Effector memory CD4-positive, alpha-beta T cell (primary cell): ENCODE measurements at places on chromosomes 12 and 14.
A peak's percentile ranks its signal among the peaks of the same experiment; 100 is the strongest.

DNA sequence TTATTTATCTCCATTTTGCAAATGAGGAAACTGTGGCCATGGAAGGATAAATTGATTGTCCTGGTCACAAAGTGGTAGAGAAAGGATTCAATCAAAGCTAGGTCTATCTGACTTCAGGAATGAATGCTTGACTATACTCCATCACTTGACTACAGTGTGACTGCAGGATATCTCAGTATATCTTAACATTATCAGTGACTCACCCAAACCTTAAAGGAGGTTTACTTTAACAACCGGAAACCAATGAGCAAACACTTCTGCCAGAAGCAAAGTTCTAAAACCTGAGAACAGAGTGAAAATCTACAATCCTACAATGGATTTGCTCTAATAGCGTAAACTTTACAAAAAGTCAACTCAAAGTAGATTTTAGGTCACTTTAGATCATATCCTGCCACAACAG lies 277.0 kb downstream of the CEP128 start:
- no peaks in the 10 kb centered on the region for H3K36me3 ChIP-seq
- H3K27ac ChIP-seq, result no peak overlapping the region
- no peak for DNase-seq
- no peaks in the 10 kb centered on the region for H3K27me3 ChIP-seq

- no peak for DNase-seq
- H3K4me1 ChIP-seq, result no peaks in the 10 kb centered on the region
- peaks cover 9% of the 10 kb centered on the region for H3K36me3 ChIP-seq
- H3K27ac ChIP-seq, result no peak overlapping the region
- H3K4me3 ChIP-seq, result no peak overlapping the region
These were observed 7.7 kb downstream of the CBX5 start for GRCh38 chr12:54272214-54272613.

DNA sequence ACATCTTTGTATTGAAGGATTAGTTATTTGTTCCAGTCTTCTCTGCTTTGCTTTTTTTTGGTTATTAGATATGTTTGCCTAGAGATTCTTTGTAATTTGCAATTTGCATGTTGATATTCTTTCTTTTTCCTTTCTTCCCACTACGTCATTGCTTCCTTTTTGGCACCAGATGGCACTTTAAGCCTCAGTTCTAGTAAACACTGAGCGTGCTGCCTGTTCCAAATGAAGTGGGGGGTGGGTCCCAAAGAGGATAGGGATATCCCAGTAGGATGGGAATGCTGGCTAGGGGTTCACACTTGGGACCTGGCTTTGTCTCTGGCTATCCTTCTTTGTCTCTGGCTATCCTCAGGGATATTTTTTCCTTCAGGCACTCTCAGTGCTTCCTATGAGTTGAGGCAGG lies 17.0 kb downstream of the EAPP start:
- no peaks in the 10 kb centered on the region for H3K4me1 ChIP-seq
- H3K27ac ChIP-seq, result no peak overlapping the region
- no peaks in the 10 kb centered on the region for H3K27me3 ChIP-seq
- H3K4me3 ChIP-seq, result no peak overlapping the region
- peaks cover 76% of the 10 kb centered on the region for H3K36me3 ChIP-seq

- no peak overlapping the region for H3K4me3 ChIP-seq
- no peak for DNase-seq
These were observed 82.1 kb downstream of the APAF1 start for GRCh38 chr12:98727196-98727595.

DNA sequence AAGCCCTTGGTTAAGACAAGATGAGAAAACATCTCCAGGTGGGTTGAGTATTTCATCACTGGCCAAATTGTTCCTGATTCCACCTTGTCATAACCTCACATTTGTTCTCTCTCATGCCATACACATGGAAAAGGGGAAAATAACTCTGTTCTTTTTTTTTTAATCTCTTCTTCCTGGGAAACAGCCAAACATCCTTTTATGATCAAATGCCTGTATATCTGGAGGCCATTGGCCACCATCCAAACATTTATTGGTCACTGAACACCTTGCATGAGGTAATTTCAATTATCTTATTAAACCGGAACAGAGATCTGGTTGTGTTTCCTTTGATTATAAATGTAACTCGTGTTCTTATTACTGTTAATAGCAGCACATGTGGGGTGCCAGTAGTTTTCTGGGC lies 469.6 kb downstream of the NPAS3 start:
- no peaks in the 10 kb centered on the region for H3K27me3 ChIP-seq
- H3K36me3 ChIP-seq, result no peaks in the 10 kb centered on the region
- no peak for DNase-seq
- H3K4me1 ChIP-seq, result no peaks in the 10 kb centered on the region
- no peak overlapping the region for H3K27ac ChIP-seq

- H3K4me1 ChIP-seq, result peaks cover 19% of the 10 kb centered on the region
- H3K4me3 ChIP-seq, result no peak overlapping the region
- no peak for DNase-seq
- H3K27ac ChIP-seq, result no peak overlapping the region
- no peaks in the 10 kb centered on the region for H3K27me3 ChIP-seq
These were observed 2.3 kb downstream of the PYM1 start for GRCh38 chr12:55925371-55925770.

DNA sequence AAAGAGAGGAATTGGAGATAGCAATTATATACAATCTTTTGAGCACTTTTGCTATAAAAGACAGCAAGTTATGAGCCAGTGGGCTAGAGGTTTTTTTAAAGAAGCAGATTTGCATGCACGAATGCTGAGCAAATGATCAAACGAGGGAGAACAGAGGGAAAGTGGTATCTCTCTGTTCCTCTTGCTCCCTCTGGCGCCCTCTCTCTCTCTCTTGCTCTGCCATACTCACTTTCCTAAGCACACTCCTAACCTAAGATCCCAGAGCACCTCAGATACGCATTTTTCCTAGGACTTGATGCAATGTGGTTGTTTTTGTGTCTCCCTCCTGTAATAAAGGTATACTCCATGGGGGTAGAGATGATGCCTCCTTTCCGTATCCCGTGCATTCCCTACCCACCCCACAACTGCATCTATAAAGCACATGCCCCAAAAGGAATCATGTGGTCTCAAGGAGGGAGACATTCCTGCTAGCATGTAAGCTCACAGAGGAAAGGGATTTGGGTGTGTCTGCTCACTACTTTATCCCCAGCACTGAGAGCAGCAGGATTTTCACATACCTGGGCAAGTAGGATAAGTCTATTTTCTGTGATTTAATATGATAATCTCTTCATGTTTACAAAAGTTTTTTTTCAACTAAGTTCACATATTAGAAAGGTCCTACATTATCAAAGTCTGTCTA lies 270.2 kb downstream of the SSPN start:
- H3K36me3 ChIP-seq, result no peaks in the 10 kb centered on the region
- H3K4me3 ChIP-seq, result no peak overlapping the region
- no peaks in the 10 kb centered on the region for H3K27me3 ChIP-seq
- no peak overlapping the region for H3K27ac ChIP-seq

- H3K4me1 ChIP-seq, result peaks cover 30% of the 10 kb centered on the region
- peak overlapping the region; percentile 4 for H3K4me3 ChIP-seq
- no peak for DNase-seq
- no peaks in the 10 kb centered on the region for H3K27me3 ChIP-seq
- peaks cover 8% of the 10 kb centered on the region for H3K36me3 ChIP-seq
- no peak overlapping the region for H3K27ac ChIP-seq
These were observed 141.7 kb upstream of the AMIGO2 start for GRCh38 chr12:47221256-47222023.

DNA sequence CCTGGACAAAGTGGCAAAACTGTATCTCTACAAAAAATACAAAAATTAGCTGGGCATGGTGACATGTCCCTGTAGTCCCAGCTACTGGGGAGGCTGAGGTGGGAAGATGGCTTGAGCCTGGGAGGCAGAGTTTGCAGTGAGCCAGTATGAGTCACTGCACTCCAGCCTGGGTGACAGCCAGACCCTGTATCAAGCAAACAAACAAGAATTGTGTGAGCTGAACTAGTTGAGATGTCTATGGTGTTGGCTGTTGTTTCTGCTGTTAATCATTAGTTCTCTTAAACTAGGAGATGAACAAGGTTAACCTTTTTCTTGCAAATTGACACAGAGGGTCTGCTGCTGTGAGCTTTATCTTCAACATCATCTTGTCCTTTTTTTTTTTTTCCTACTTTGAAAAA lies 23.6 kb downstream of the RASSF3 start:
- H3K36me3 ChIP-seq, result peaks cover 12% of the 10 kb centered on the region
- no peak overlapping the region for H3K4me3 ChIP-seq
- peak; percentile 13 for DNase-seq
- H3K4me1 ChIP-seq, result peaks cover 47% of the 10 kb centered on the region
- no peak overlapping the region for H3K27ac ChIP-seq
- H3K27me3 ChIP-seq, result no peaks in the 10 kb centered on the region

GRCh38 chr14:45699471-45699870 lies 446.5 kb upstream of the MIS18BP1 start:
- no peak overlapping the region for H3K27ac ChIP-seq
- no peaks in the 10 kb centered on the region for H3K36me3 ChIP-seq
- no peak for DNase-seq
- H3K4me1 ChIP-seq, result no peaks in the 10 kb centered on the region

DNA sequence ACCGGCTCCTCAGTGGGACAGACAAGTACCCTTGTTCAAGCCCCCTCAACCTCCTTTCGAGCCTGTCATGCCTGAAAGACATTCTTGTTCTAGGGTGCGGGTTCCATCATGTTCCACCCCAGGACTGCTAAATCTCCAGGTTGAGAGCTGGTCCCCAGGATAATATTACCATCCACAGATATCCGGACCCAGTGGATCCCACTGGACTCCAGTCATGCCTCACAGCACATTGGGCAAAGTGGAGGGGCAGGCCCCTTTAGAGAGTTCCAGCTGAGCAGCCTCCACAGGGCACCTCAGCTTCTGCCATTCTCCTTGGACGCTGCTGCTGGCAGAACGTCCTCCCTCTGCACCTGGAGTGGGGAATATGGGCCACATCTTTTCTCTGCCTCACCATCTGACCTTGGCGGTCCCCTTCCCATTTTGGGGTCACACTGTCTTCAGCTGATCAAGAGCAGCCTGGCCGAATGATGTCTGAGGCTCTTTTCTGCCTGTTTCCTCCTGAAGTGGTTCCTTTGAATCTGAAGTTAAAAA lies 137.4 kb downstream of the BCL11B start:
- H3K27me3 ChIP-seq, result no peaks in the 10 kb centered on the region
- H3K36me3 ChIP-seq, result no peaks in the 10 kb centered on the region
- peaks cover 2% of the 10 kb centered on the region for H3K4me1 ChIP-seq
- no peak overlapping the region for H3K27ac ChIP-seq

GRCh38 chr12:46777587-46777986 lies 48.2 kb downstream of the SLC38A4 start:
- no peak for DNase-seq
- no peaks in the 10 kb centered on the region for H3K27me3 ChIP-seq
- no peaks in the 10 kb centered on the region for H3K36me3 ChIP-seq
- H3K4me1 ChIP-seq, result no peaks in the 10 kb centered on the region

DNA sequence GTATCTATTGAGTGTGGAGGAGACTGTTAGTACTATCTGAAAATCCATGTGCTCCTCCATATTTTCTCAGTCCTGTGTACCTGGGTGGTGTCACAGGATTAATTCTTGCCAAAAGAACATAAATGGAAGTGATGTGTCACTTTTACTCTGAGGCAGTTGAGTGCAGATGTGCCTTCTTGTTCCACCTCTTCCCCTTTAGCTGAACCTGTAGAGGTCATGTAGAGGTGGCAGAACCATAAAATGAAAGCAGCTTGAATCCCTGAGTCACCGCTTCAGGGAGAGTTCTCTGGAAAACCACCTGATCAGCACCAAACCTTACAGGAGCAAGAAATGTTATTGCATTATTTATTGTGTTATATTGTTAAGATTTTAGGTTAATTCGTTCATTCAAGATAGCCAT lies 14.7 kb upstream of the SLC25A3 start:
- no peak overlapping the region for H3K4me3 ChIP-seq
- H3K27me3 ChIP-seq, result no peaks in the 10 kb centered on the region
- H3K4me1 ChIP-seq, result no peaks in the 10 kb centered on the region
- H3K36me3 ChIP-seq, result no peaks in the 10 kb centered on the region
- no peak overlapping the region for H3K27ac ChIP-seq

DNA sequence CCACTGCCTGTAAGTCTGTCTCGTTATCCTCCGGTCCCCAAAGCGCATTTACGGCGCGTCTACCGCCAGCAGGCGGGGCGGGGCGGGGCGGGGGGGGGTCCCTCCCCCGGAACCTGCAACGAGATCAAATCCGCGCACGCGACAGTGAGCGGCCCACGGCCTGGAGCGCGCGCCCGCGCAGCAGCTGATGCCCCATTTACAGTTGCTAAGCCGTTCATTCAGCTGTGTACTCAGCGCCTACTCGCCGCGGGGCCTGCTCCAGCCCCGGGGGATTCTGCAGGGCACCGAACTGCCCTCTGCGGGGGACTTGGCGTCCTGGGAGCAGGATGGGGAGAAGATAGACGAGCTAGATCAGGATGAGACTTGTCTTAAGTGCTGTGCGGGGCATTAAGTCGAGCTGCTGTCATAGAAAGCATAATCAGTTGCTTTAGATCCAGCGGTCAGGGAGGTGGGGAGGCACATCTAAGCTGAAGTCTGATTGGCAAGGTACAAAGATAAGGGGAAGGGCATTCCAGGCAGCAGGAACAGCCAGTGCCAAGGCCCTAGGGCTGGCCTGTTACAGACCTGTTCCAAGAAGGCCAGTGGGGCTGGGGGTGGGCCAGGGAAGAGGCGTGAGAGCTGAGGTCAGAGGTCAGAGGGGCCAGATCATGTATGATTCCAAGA lies 1.4 kb upstream of the CCDC85C start:
- peaks cover 15% of the 10 kb centered on the region for H3K4me1 ChIP-seq
- peak overlapping the region; percentile 84 for H3K27ac ChIP-seq
- DNase-seq, result peak; percentile 72
- H3K27me3 ChIP-seq, result no peaks in the 10 kb centered on the region
- peak overlapping the region; percentile 98 for H3K4me3 ChIP-seq
- H3K36me3 ChIP-seq, result no peaks in the 10 kb centered on the region

DNA sequence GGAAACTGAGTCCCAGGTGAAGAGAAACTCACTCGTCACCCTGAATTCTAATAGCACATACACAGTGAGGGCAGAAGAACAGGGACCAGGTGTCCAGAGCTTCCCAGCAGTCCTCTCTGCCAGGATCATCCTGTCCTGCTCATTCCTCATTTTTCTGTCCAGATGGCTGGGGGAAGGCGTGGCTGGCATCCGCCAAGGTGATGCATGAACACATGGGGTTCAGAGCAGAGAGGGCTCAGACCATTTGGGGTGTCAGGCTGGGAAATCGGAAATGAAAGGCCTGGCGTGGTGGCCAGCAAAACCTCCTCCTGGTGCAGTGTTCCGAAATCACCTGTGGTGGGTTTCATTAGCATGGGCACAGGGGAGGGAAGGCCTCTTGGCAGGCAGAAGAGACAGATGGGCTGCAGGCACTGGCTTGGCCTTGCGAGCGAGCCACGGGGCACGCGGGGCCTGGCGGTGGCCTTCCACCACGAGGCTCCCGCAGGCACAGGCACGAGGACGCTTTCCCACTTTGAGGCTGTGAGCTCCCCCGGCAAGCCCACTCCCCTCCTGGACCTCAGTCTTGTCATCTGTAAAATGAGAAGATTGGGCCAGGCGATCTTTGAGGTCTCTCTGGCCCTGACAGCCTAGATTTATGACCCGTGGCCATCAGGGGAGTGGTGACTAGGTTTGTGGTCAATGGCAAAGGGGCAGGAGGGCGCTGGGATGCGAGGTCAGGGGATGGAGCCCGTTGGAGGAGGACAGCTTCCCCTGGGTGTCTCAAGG lies 68.5 kb downstream of the TSPAN9 start:
- no peaks in the 10 kb centered on the region for H3K27me3 ChIP-seq
- H3K4me3 ChIP-seq, result no peak overlapping the region
- H3K4me1 ChIP-seq, result no peaks in the 10 kb centered on the region
- no peak for DNase-seq

- no peak overlapping the region for H3K4me3 ChIP-seq
- no peak overlapping the region for H3K27ac ChIP-seq
- no peaks in the 10 kb centered on the region for H3K36me3 ChIP-seq
- DNase-seq, result no peak
These were observed 63.7 kb upstream of the ZFP36L1 start for GRCh38 chr14:68856572-68856971.
